Thoracic aorta (tissue), 2 donors: ENCODE measurements at places on chromosomes 5 and 9. TPM values are rescaled to one million over a fixed set of nuclear protein-coding genes. Genes with fewer than 3 reads are reported as not detected.
A peak's percentile ranks its signal among the peaks of the same experiment; 100 is the strongest.

DNA sequence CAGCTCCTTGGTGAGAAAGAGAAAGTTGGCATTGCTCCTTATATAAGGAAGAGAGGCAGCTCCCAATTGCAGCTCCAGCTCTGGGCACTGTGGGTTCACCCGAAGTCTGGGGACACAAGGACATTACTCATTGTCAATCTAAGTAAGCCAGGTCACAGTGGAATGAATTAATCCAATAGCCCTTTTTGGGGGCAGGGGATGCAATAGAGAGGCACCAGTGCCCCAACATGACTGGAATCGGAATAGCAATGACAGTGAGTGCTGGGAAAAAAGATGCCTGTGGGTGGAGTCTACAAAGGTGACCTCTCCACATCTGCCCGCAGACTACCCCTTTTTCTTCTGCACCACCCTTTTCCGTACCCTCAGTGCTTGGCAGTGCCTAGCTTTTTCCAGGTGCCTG lies 11.1 kb upstream of the NEUROG1 start:
- no peaks in the 10 kb centered on the region for H3K36me3 ChIP-seq
- H3K27ac ChIP-seq: no peak overlapping the region
- no peak for DNase-seq
- H3K27me3 ChIP-seq: peaks cover 9% of the 10 kb centered on the region

DNA sequence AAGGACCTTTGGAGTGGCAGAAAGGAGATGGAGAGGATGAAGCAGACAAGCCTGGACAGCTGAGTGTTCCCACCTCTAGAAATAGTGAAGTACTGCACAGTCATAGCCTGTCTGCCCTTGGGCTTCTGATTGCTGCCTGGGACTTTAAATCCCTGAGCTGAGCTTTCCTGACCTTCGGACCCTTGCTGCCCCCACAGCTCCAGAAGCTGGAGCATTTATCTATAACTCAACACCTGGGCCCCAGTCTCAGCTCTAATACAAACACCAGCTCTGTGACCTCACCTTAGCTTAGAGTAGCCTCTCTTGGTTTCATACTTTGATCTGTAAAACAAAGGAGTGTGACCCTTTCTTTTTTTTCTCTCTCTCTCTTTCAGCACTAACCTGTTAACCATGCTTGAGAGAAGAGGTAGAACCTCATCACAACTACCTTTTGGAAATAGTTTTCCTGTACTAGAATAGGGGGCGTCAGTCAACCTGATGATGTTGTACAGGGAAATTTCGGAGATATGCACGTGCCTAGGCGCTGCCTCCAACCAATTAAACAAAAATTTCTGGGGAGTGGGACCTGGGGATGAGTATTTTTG lies 25.4 kb upstream of the ELL2 start:
- peak overlapping the region; percentile 69 for H3K27ac ChIP-seq
- H3K4me3 ChIP-seq: no peak overlapping the region
- no peaks in the 10 kb centered on the region for H3K36me3 ChIP-seq
- peaks cover 44% of the 10 kb centered on the region for H3K4me1 ChIP-seq
- DNase-seq: no peak

GRCh38 chr5:16304846-16305245 lies 125.3 kb upstream of the MARCHF11 start:
- H3K27me3 ChIP-seq: no peaks in the 10 kb centered on the region
- no peak for DNase-seq
- H3K36me3 ChIP-seq: no peaks in the 10 kb centered on the region

DNA sequence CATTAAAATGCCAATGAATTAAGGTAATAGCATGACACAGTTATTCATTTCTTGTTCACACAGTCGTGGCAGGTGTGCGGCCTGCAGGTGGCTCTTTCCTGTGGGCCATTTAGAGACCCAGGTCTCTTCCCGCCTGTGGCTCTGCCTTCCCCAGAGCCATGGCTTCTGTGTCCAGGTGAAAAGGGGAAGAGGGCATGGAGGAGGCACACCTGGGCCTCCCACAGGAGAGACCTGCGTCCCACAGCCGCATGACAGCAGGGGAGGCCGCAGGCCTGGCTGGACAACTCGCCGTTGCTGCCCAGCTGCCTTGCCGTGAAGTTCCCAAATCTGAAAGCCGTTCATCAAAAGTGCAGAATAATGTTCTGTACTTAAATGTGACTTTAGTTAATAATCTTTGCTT lies 14.4 kb upstream of the PLEKHG4B start:
- no peak overlapping the region for H3K4me3 ChIP-seq
- no peaks in the 10 kb centered on the region for H3K4me1 ChIP-seq
- no peaks in the 10 kb centered on the region for H3K36me3 ChIP-seq
- H3K27me3 ChIP-seq: no peaks in the 10 kb centered on the region
- no peak for DNase-seq

GRCh38 chr5:169161022-169161680 lies 139.8 kb downstream of the SLIT3 start:
- H3K27me3 ChIP-seq: no peaks in the 10 kb centered on the region
- H3K4me1 ChIP-seq: peaks cover 43% of the 10 kb centered on the region
- peak; percentile 9 for DNase-seq
- H3K27ac ChIP-seq: peak overlapping the region; percentile 58
- no peaks in the 10 kb centered on the region for H3K36me3 ChIP-seq

- no peaks in the 10 kb centered on the region for H3K36me3 ChIP-seq
- H3K27me3 ChIP-seq: no peaks in the 10 kb centered on the region
- H3K4me3 ChIP-seq: no peak overlapping the region
- no peaks in the 10 kb centered on the region for H3K4me1 ChIP-seq
- DNase-seq: no peak
- H3K27ac ChIP-seq: no peak overlapping the region
These were observed 415.0 kb downstream of the ARHGEF28 start for GRCh38 chr5:74040811-74041491.

GRCh38 chr9:131099102-131099606 lies 2.8 kb downstream of the AIF1L start:
- no peaks in the 10 kb centered on the region for H3K36me3 ChIP-seq
- H3K27me3 ChIP-seq: no peaks in the 10 kb centered on the region
- no peak overlapping the region for H3K27ac ChIP-seq
- H3K4me3 ChIP-seq: no peak overlapping the region

The EIF4E1B gene
- total RNA-seq: not detected

The MAP1B gene
- 1,045 TPM for total RNA-seq

The DNLZ gene
- total RNA-seq: 39.4 TPM

The ROR2 gene
- total RNA-seq: 0.21 TPM

The GPBP1 gene
- 93.0 TPM for total RNA-seq
